ENCODE measurements at places on chromosomes 5 and 9. TPM values are rescaled to one million over a fixed set of nuclear protein-coding genes. Genes with fewer than 3 reads are reported as not detected.

Gene SOHLH1
- not detected for total RNA-seq

Gene NRG2
- total RNA-seq = 1.4 TPM

Gene FOXD1
- 0.33 TPM for total RNA-seq

Gene BARHL1
- total RNA-seq = not detected

GRCh38 chr5:179268399-179268952, 76.8 kb downstream of the ADAMTS2 start:
- H3K27me3 ChIP-seq = no peaks in the 10 kb centered on the region
- no peak overlapping the region for H3K27ac ChIP-seq
- H3K36me3 ChIP-seq = no peaks in the 10 kb centered on the region
- peaks cover 59% of the 10 kb centered on the region for H3K4me1 ChIP-seq
- no peak for DNase-seq
- H3K4me3 ChIP-seq = no peak overlapping the region

GRCh38 chr5:174371600-174372094, 326.1 kb downstream of the NSG2 start:
- H3K4me1 ChIP-seq = no peaks in the 10 kb centered on the region
- H3K27me3 ChIP-seq = no peaks in the 10 kb centered on the region
- no peaks in the 10 kb centered on the region for H3K36me3 ChIP-seq
- peak; percentile 50 for DNase-seq

Data from hepatocyte (in vitro differentiated cells).